ENCODE measurements at places on chromosomes 11 and 22.

- no peak for DNase-seq
These were observed 6.9 kb downstream of the VWA5A start for GRCh38 chr11:124122123-124122522.

DNA sequence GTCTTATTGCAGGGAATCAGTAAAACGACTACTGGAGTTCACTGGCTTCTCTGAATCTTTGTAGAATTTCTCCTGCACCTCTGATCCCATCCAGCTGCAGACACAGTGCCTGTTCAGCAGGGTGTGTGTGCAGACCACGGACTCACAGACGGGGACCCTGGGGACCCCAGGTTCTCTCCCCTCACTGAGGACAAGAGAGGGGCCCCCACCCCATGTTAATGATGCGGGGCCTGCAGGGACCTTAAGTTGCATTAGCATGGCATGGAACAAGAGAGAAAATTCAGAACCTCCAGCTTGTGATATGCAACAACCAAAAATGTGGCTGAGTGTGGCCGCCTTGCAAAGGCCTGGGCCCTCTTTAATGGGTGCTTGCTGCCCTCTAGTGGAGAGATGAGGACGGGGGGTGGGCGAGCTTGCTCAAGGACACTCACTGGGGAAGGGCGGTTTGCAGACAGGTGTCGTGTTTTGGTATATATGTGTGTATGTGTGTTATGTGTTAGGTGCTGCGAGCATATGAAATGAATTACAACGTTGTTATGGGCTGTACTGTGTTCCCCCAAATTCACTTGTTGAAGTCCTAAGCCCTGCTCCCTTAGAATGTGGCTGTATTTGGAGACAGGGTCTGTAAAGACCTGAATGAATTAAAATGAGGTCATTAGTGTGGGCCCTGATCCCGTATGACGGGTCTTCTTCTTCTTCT lies 84.4 kb upstream of the SEPTIN5 start:
- DNase-seq: peak; percentile 88

GRCh38 chr11:100748153-100748552 lies 61.1 kb downstream of the ARHGAP42 start:
- DNase-seq: no peak

- no peak for DNase-seq
These were observed 4.2 kb downstream of the MRGPRF start for GRCh38 chr11:69008737-69009440.

DNA sequence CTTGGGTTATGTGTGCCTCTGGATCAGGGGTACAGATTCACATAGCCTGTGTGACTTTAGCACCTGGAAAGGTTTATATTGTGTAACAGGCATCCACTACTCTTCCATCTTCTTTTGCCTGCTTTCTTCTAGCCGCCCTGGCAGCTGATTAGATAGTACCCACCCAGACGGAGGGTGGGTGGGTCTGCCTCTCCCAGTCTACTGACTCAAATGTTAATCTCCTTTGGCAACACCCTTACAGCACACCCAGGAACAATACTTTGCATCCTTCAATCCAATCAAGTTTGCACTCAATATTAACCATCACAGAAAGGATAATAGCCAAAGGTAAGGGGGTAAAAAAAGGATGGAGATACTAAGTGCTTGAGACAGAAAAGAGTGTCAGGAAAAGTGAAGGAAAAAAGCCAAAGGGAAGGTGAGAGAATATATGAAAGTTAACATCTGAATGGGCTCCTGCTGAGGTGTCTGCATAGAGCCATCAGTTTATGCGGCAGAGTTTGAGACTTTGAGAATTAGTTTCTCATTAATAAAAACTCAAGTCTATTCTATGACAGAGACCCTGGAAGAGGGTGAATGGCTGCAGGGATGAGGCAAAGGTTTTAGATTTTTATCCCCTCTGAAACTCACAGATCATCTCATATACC lies 2.6 kb upstream of the OR51B6 start:
- DNase-seq: no peak

DNA sequence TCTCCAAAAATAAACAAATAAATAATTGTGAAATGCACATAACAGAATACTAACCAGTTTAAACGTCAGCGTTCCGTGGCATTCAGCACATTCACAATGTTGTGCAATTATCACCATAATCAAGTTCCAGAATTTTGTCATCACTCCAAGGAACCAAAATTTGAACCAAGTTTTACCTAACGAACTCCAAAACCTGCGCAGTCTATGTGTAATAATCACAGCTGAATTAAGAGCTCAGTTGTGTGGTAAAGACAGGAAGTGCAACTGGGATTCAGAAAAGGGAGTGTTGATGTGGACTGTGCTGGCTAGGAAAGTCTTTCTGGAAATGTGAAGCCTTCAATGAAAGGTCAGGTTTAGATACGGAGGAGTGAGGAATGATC lies 5.4 kb upstream of the MCAM start:
- no peak for DNase-seq

GRCh38 chr11:130391711-130392110 lies 36.7 kb downstream of the ADAMTS8 start:
- no peak for DNase-seq

DNA sequence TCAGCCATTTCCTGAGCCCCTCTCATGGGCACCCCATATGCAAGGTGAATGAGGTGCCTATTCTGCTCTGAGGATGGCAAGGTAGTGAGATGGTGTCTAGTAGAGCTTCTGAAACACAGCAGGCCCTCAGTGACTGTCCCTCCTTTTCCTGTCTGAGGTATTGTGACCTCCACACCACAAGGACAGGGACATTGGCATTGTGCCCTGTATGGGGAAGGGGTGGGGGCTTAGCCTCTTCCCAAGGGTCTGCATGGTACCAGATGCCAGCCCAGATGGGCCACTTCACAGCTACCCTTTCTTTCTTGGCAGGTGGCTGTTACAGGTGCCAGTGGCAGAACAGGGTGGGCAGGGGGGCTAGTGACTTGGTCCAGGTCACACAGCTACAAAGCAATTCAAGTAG lies 78.8 kb downstream of the CABIN1 start:
- DNase-seq: no peak

DNA sequence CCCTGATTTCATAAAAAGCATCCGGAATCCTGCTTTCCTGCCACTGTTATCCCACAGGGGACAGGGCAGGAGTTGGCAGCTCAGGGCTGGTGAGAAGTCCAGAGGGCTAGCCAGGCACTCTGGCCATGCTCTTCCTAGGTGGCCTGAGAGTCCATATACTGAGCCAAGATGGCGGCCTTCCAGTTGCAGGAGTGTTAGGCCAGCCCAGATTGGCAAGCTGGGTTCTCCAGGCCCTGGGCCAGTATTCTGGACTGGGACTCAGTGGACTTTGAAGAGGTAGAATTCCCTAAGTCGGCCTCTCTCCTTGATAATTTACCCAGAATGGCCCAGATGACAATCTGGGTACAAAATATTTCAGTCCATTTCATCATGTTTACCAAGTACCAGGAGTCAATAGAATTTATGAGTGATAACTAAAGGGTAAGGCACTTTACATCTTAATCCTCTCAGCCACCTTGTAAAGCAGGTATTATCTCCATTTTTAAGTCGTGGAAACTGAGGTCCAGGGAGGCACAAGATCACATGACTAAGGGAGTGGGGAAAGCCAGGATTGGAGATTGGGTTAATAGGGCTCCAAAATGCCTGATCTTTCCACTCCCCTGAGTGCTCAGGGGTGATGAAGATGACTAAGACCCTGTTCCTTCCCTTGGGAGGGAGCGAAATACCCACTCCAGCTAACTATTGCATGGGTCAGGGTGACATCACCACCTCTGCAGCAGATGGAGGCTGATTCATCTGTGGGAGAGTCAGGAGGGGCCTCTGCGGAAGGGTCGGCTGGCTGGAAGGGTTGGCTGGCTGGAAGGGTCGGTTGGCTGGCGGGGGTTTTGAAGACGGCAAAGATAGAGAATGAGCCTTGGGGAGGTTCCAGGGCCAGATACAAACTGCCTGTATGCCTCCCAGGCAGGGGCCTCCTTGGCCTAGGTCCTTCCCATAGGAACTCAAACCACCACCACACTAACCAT lies 1.2 kb upstream of the MICALL1 start:
- DNase-seq: no peak

- no peak for DNase-seq
These were observed 41.5 kb upstream of the CCND1 start for GRCh38 chr11:69599502-69599901.

- no peak for DNase-seq
These were observed 189.3 kb downstream of the MIAT start for GRCh38 chr22:26846645-26847044.

- no peak for DNase-seq
These were observed 59.6 kb upstream of the INCENP start for GRCh38 chr11:62064221-62064620.

GRCh38 chr11:103528596-103528995 lies 419.4 kb downstream of the DYNC2H1 start:
- no peak for DNase-seq

GRCh38 chr11:2142762-2143202 lies 3.6 kb upstream of the IGF2 start:
- DNase-seq: no peak

DNA sequence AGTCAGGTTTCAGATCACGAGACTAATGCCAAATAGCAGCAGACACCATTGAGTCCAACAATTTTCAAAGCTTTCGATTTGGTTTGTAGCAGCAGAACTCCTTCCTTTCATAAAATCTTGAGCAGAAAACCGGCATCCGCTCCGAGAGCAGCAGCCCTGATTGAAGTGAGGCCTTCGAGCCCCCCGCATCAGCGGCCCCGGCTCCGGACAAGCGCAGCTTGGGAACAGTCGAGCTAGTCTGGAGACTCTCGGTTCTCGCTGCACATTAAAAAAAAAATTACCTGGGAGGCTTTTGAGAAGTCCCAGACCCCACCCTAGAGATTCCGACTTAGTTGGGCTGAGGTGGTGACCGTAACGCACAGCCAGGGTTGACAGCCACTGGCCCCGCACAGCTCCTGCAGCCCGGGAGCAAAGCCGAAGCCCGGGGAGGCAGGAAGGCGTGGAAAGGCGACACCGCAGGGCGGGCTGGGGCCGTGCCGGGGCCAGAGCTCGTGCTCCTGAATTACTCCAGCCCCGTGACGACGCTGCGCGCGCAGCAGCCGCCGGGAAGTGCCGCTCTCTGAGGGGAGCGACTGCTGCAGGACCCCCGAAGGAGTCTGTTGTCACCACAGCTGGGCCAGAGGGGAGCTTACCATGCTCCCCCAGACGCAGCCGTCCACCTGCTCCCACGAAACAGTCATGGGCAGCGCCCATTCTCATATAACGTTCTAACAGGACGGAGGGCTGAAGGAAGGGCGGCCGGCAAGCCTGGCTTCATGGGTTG lies 57.8 kb downstream of the SPATA19 start:
- DNase-seq: no peak

- DNase-seq: no peak
These were observed 530 bp downstream of the USP35 start for GRCh38 chr11:78189174-78189724.

- no peak for DNase-seq
These were observed 5.7 kb downstream of the CHRNA10 start for GRCh38 chr11:3665336-3666022.

GRCh38 chr11:7581021-7581590 lies 67.3 kb downstream of the PPFIBP2 start:
- no peak for DNase-seq

- DNase-seq: no peak
These were observed 20.7 kb downstream of the DMC1 start for GRCh38 chr22:38549101-38549894.

- DNase-seq: no peak
These were observed 232.0 kb downstream of the BUD13 start for GRCh38 chr11:116540645-116541304.

DNA sequence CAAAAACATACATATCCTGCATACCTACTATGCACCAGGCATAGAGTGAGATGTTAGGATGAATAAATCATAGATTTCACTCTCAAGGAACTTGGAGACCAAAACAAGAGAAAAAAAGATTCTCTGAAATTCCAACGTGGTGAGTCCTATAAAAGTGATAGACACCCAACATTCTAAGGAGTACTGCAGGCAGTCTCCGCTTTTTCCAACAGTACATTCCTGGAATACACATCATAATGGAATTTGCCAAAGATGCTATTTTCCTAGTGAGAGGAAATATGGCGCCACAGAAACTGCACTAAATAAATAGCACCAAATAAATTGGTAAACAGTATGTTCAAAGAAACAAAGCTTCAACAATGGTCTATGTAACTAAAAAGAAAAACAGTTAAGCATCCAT lies 6.0 kb downstream of the TMEM123 start:
- DNase-seq: no peak

- DNase-seq: no peak
These were observed 11.0 kb upstream of the PTPN5 start for GRCh38 chr11:18802381-18803257.

DNA sequence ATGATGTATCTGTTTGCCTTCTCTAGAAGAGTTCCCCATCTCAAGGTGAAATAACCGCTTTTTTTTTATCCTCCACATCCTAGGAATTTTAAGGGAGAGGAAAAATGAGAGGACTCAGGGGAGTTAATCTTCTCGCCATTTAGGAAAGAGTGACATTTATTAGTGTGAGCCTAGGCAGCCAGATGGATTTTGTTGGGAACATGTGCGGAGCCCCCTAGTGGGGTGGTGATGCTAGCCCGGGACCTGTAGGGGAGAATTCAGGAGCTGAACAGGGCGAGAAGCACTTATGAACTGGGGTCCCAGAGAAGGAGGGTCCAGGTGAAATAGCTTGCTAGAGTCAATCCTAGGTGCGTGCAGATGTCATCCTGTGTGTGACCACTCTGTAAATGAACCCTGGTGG lies 10.7 kb downstream of the IL17RA start:
- no peak for DNase-seq

- DNase-seq: no peak
These were observed 2.6 kb upstream of the OR52W1 start for GRCh38 chr11:6196396-6196795.

DNA sequence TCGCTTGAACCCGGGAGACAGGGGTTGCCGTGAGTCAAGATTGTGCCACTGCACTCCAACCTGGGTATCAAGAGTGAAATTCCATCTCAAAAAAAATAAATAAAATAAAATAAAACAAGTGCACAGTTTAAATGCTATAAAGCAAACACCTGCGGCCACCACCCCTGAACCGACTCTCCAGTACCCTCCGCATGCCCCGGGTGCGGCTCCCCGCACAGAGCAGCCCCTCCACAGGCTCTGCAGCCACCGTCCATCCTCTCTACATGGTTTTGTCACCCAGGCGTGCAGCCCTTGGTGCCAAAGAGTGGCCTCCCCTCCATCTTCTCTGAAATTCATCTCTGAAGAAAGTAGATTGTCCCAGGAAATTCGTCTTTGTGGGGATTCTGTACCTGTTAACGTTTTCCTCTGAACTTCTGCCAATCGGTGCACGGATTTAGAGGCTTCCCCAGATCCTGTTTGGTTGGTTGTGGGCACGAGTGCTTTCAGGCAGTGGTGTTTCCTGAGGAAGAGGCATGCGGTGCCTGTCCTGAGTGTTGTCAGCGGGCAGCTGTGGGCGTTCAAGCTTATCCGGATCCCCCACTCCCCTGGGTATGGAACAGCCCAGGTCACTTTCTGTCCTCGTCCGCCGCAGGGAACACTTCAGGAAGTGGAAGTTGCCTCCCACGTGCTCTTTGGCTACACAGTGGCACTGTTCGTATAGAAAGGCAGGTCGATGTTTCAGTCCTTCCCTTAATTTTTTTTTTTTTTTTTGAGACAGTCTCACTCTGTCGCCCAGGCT lies 4.1 kb downstream of the MIOX start:
- no peak for DNase-seq

All from pancreas (tissue), 10 donors.